Stimulated activated CD4-positive, alpha-beta T cell treated with anti-CD3 and anti-CD28 coated beads, TNF-alpha, amount 100 ng/mL, for 24 hours (primary cell): ENCODE measurements at places on chromosomes 6 and 20.

- DNase-seq = no peak
Measured at GRCh38 chr6:137677709-137678108, 183.5 kb upstream of the OLIG3 start.

DNA sequence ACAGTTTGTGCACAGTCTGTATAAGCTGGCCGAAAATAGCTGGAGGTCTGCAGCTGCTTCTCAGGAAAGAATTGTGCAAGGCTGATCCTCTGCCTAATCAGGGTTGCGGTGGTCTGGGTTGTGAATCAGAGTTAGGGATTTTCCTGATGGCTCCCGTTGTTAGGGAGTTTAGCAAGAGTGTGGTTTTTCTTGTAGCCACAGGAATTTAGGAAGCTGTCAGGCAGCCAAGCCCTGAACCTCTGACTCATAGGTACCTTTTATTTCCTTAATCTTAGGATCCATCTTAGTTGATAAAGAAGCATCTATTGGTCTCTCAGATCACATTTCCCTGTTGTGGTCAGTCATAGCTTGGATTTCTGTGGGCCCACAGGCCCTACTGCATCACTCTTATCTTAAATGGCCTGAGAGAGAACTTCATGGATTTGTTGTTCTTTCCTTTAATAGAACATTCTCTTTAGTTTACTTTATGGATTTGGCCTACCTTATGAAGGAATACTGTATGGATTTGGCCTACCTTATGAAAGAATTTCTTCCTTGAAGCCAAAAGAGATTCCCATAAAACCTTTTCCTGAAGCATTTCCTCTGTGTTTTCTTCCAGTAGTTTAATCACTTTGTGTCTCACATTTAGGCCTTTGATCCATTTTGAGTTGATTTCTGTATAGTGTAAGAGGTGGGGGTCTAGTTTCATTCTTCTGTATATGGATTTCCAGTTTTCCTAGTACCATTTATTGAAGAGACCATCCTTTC, 10.3 kb downstream of the KIF25 start:
- no peak for DNase-seq

- DNase-seq = no peak
Measured at GRCh38 chr20:58086763-58087561, 141.5 kb downstream of the ANKRD60 start.

DNA sequence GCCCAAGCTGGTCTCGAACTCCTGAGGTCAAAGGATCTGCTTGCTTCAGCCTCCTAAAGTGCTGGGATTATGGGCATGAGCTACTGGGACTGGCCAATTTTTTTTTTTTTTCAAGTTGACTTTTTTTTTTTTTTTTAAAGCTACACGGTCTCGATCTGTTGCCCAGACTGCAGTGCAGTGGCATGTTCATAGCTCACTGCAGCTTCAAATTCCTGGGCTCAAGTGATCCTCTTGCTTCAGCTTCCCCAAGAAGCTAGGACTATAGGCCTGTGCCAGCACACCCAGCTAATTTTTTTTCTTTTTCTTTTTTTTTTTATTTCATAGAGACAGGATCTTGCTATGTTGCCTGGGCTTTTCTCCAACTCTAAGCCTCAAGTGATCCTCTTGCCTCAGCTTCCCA, 59.5 kb downstream of the NCOA3 start:
- DNase-seq = no peak

GRCh38 chr6:118168421-118168820, 261.4 kb downstream of the SLC35F1 start:
- DNase-seq = no peak

DNA sequence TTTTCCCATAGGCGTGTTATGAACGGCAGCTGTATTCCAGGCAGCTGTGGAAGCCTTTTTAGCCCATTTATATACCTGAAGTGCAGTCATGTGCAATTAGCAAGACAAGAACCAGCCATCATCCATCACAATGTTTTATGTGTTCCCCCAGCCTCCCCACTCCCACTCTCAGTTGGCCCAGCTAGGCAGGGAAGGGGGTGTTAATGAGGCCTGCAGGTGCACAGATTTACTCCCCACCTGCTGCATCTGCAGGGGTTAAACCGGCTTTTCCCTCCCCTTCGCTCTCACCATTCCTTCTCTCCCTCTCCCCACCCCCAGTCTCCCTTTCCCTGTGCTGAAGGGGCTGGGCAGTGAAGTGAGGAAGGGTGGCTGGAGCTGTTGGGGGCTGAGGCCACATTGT, 149.8 kb upstream of the AKAP12 start:
- no peak for DNase-seq

- no peak for DNase-seq
Measured at GRCh38 chr20:20065361-20065760, 13.0 kb downstream of the CFAP61 start.

- no peak for DNase-seq
Measured at GRCh38 chr6:75794351-75794846, 45.4 kb downstream of the MYO6 start.

GRCh38 chr6:132298344-132298949, 102.8 kb downstream of the MOXD1 start:
- DNase-seq = peak; percentile 17

DNA sequence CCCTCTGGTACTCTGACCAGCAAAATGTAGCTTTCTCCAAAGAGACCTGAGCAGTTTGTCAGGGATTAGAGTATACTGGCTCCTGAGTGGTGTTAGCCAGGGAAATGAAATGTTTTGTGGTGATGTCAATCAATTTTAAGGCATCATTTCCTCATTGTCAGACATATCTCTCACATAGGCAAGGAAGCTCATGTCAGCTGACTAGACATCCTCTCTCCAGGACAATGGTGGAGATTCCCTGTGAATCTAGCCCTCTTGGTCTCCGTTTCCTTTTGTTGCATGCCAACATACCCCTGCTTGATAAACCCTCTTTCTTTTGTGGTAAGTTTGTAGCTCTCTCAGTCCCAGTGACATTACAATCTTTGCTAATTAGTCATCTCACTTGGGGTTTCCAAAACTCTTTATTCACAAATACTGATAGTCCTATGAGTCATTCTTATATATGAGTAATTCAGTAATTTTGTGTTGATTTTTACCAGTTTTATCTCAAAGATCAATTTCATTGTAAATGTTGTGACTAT, 135.6 kb upstream of the PTPRK start:
- peak; percentile 1 for DNase-seq

GRCh38 chr6:42140756-42141602, 1.4 kb downstream of the C6orf132 start:
- no peak for DNase-seq

- DNase-seq = no peak
Measured at GRCh38 chr6:143187238-143187923, 126.7 kb downstream of the AIG1 start.

DNA sequence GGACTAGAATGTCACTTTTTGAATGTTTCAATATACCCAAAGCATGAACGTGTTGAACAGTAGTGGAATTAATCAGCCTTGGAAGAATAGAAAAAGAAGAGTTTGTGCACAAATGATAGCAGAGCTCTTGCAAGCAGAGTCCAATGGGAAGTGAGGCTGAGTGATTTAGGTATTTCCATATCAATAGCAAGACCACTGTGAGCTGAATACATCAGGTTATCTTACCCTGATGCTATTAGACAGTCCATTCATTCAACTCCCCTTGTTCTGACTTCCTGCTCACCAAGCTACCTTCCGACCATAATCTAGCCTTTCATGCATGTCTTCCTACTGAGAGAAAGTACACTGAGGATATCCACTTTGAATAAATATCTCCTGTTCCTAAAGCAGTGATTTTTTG, 349.2 kb upstream of the RNF217 start:
- no peak for DNase-seq

DNA sequence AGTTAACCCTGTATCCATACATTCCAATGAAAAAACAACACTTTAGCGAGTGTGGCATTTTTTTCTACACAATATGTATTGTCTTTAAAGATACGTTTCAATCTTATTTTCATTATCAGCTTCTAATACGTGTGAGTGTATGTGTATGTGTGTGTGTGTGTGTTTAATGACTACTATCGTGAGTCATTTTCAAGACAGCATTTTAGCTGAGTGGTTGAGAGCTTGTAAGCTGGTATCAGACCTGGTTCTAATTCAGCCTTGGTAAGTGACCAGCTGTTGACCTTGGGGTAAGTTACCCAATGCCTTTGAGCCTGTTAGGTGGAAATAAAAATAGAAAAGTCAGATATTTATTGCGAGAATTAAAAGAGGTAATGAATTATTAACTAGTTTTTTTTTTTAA, 320.0 kb upstream of the NT5E start:
- no peak for DNase-seq

DNA sequence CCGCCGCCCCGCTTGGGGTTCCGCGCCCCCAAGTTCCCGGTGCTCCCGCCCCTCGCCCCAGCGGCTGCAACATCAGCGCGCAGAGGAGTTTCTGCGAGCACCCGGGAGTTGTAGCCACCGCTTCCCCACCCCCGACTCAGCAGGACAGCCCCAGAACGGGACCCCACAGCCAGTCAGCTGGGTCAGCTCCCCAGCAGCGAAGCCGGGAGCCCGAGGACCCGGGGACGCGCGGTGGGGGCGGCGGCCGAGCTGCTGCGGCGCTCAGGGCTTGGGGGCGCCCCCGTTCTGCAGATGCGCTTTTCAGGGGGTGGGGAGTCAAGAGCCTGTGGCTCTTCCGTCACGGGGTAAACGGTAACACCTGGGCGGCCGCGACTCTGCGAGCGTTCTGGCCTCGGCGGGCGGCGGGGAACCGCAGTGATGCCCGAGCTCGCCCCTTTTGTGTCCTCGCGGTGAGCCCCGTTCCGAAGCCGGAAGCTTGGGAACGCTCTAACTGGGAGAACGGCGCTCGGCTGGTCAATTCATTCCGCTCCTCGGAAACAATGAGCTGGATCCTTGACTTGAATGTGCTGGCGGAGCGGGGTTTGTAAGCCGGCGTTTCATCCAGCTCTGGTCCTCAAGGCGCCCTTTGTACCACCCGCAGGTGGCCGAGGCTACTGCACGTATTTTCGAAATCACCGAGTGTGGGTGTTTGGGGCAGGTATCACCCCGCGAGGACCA, 774 bp downstream of the PLEKHG1 start:
- peak; percentile 64 for DNase-seq

DNA sequence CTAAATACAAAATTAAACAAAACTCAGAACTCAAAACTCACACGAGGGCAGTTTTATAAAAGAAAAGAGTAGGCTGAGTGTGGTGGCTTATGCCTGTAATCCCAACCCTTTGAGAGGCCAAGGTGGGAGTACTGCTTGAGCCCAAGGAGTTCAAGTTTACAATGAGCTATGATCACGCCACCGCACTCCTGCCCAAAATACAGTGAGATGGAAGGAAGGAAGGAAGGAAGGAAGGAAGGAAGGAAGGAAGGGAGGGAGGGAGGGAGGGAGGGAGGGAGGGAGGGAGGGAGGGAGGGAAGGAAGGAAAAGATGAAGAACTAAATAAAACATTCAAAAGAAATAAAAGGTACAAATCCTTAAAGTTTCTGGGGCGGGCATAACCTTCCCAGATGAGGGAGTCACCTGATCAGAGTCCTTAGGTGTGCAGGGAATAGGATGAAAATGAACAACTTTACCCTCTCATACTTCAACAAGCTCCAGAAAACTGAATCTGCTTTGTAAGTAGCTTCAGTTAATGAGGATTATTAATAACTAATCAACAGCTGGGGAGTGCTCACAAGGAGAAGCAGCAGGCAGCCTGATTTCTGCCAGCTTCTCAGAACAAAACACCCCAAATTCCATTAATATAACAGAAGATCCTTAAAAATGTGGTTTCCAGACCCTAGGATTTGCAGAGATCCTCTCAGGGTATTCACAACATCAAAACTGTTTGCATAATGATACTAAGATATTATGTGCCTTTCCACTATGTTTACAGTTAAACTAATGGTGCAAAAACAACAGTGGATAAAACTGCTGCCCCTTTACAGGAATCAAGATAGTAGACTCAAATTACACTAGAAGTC, 21.8 kb downstream of the LMBRD1 start:
- no peak for DNase-seq

- no peak for DNase-seq
Measured at GRCh38 chr20:6999381-6999780, 231.9 kb downstream of the BMP2 start.

DNA sequence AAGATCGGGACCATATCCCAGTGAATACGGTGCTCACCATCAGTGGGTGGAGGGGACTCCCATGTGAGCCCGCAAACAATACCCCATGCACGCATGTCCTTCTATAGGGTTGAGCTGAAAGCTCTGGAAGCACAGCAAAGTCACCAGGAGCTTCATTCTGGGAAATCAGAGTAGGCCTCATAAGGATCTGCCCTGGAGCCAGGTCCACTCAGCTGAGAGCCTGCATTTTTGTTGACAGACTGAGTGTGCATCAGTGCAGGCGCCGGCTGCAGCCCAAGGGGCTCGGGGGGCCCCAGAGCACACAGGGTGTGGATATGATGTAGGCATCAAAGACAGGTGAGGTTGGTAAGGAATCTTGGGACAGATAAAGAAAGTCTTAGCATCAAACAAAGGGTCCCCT, 79.8 kb upstream of the CD93 start:
- no peak for DNase-seq

DNA sequence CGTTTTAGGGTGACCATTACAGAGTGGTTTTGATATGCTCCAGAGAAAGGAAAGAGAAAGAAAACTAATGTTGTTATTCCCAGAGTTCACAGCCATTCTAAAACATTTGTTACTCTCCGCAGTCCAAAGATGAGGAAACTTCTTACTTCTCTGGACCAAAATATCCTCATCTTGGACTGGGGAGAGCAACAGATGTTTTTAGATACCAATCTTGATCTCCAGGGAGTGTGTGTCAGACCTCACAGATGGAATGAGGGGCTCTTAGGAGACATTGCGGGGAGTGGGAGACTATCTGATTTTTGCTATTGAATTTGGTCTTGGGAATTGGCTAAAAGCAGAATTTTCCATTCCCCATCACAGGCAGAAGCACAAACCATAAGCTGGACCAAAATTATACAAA, 110.8 kb downstream of the TNFAIP3 start:
- no peak for DNase-seq

GRCh38 chr6:50524341-50524740, 189.0 kb upstream of the TFAP2D start:
- DNase-seq = no peak

DNA sequence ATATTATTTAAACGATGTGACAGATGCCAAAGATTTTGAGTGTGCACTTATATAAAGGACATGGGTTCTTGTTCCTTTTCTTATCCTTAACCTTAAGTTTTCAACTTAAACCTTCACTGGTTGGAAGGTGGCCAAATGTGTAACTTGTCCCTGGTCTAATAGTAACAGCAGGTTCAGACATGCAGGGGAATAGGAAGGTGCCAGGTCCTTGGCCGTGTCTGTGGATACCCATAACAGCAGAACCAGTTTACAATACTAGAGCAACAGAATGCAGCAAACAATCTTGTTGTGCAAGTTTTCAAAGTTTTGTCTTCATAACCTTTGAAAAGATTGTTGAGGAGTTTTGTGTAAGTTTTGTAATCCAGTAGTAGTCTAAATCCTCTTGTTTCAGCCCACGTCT, 4.4 kb downstream of the MYB start:
- DNase-seq = no peak

DNA sequence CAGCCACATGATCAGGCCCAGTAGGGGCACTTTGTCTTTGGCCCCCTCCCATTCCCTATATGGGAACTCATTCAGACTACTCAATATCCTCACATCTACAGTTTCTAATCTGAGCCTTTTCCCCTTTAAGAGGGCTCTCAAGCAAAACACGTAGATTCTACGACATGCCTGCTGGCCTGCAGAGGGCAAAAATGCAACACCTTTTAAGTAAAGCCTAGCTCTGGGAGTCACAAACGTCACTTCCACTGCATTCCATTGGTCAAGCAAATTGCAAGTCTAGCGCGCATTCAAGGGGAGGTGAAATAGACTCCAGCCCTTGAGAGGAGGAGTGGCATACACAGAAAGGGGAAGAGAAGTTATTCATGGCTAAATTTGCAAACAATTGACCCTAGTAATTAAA, 70.6 kb downstream of the CDC40 start:
- DNase-seq = no peak

- no peak for DNase-seq
Measured at GRCh38 chr6:154572556-154572955, 62.1 kb upstream of the CNKSR3 start.
